ENCODE measurements at places on chromosomes 16 and 17.

GRCh38 chr16:11355862-11356261, 10.6 kb downstream of the RMI2 start:
- no peak for DNase-seq

- no peak for DNase-seq
Measured at GRCh38 chr16:67822511-67822910, 15.8 kb downstream of the TSNAXIP1 start.

- no peak for DNase-seq
Measured at GRCh38 chr16:81440888-81441761, 3.5 kb upstream of the CMIP start.

DNA sequence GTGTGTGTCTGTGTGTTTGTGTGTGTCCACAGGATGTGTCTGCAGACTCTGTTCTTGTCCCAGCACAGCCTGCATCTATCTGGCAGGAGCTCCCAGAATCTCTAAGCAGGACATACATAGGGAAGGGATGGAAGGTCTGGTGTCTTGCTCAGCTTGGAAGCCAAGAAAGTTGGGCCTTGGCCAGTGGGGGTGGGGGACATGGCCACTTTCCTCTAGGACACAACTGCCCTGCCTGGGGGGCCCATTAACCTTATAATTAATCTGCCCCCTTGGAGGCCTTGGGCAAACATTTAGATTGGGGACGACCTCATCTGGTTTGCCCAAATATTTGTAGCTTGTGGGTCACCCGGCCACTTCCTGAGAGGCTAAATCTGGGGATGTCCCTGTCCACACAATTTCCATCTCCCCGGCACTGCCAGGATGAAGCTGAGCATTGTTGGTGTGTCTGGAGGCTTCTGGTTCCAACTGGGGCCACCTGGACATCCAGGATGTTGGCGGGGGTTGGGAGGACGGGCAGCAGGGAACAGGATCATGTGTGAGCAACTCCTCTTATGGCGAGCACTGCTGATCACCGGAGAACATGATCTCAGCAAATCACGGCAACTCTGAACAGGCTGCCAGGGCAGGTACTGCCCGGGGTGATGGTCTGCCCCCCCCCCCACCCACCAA, 17.2 kb upstream of the FOXF1 start:
- no peak for DNase-seq

- no peak for DNase-seq
Measured at GRCh38 chr16:11658896-11659708, 9.2 kb upstream of the SNN start.

DNA sequence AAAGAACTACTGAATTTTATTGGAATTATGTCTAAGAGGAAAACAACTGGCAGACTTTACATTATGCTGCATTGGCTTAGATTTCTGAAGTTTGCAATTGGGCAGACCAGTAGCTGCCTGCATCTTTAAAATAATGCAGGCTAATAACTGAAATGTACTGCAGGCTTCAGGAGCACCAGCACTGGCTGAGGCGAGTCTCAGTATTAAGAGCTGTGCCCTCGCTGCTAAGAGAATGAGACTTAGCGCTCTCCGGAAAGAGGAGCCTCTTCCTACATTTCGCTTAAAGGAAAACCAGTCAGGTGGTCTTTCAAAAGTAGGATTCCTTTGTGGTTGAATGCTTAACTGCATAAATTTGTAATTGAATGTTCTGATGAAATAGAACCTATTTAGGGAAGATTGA, 885 bp downstream of the CNTNAP4 start:
- no peak for DNase-seq

DNA sequence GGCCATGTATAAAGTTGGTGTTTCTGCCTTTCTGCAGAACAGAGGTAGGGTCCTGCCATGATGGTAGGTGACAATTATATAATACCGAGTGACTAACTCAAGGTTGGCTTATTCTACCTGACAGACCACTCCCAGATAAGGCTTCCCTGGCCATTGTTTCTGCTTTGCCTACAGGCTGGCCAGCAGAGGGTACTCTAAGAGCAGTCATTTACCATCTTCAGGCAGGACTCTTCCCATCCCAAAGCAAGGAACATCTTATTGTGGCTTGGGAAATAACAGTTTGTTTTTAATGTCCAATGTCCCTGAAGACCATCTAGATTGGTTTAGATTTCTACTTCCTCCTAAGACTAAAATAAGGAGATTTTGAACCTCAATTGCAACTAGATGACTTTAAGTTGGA, 74.1 kb downstream of the SNX11 start:
- no peak for DNase-seq

DNA sequence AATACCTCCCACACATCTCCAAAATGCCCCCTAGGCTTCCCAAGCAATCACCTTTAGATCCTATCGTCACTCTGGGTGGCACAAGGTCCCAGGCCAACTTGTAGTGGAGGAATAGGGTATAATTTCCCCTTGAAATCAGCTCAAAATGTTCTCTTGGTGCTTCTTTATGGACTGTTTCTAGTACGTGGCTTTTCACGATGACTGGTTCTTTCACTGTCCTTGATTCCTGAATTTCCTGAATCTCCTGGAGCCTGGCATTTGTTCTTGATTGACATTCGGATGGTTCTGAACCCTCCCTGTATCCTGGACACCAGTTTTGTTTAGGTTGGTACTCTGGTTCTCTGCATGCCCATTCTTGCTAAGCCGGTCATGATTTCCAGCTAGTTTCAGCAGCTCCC, 6.9 kb upstream of the VPS53 start:
- DNase-seq, result no peak

GRCh38 chr16:87404764-87405625, 12.9 kb downstream of the MAP1LC3B start:
- DNase-seq, result no peak

GRCh38 chr16:79950932-79951719, 350.6 kb upstream of the MAF start:
- no peak for DNase-seq

DNA sequence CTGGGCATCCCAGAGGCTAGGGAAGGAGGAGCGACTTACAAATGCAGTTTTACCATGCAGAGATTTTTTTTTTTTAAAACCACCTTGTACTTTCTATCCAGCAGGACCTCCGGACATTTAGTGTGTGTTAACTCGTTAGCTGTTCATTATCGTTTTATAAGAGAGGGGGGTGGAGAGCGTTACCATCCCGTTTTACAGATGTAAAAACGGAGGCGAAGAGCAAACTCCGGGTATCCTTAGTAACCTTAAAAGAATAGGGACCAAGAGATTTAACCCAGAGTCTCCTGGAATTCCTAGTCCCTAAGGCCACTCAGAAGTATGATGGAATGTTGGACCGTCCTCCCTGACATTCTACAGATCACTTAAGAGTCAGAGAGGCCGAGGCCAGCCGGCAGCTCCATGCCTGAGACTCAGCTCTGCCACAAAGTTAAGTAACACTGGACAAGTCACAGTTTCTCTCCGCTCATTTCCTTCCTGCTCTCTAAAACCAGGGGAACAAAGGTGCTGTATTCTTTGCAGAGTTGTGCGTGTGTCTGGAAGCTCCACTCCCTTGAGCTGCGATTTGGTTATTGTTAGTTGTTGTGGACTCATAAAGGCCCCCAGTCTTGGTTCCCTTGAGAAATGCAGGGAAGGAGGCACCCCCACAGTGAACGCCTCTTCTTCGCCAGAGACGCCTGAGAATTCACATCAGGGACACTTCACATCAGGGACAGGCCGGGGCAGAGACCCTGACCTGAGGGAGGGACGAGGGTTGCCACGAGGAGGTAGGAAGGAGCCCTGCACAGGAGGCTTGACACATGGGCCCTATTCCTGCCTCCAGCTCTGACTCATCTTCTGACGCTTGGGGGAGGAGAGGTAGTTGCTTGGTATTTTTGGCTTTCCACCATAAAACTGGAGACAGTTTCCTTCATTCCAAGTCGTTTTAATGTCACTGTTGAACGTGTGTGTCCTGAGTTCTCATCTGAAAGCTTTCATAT, 1.2 kb downstream of the DUSP14 start:
- peak; percentile 82 for DNase-seq

GRCh38 chr17:45218895-45219661, 2.6 kb upstream of the FMNL1 start:
- peak; percentile 91 for DNase-seq

- DNase-seq, result peak; percentile 87
Measured at GRCh38 chr16:24993722-24994686, 21.2 kb downstream of the ARHGAP17 start.

GRCh38 chr17:58308173-58308984, 20.2 kb downstream of the TSPOAP1 start:
- DNase-seq, result no peak

DNA sequence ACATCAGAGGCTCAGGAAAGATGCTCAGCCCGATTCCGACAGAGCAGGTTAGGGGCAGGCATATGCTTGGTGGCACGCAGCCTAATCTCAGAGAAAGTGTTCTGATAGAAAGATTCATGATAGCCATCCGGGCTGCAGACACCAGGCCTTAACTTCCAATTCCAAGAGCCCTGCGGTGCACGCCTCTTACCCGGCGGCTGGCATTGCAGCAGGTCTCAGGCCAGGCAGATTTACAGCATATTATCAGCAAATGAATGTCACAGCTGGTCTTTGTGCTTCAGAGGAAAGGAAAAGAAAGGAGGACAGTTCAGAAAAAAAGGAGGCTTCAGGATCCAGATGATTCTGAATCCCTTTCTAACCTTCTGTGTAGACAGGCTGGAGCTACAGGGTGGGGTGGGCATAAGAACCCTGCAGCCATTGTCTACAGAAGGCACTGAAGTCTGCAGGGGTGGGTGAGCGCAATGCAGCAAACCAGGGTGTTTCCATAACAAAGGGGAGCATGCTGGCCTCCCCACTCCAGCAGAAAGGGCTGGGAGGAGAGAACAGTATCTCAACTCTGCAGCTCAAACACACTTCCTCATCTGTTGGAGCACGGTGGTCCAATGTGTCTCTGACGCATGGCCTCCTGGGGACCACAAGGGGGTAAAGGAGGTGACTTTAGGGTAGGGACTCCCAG, 277.4 kb upstream of the XYLT1 start:
- no peak for DNase-seq

- DNase-seq, result no peak
Measured at GRCh38 chr16:6266703-6267102, 1065.9 kb upstream of the RBFOX1 start.

DNA sequence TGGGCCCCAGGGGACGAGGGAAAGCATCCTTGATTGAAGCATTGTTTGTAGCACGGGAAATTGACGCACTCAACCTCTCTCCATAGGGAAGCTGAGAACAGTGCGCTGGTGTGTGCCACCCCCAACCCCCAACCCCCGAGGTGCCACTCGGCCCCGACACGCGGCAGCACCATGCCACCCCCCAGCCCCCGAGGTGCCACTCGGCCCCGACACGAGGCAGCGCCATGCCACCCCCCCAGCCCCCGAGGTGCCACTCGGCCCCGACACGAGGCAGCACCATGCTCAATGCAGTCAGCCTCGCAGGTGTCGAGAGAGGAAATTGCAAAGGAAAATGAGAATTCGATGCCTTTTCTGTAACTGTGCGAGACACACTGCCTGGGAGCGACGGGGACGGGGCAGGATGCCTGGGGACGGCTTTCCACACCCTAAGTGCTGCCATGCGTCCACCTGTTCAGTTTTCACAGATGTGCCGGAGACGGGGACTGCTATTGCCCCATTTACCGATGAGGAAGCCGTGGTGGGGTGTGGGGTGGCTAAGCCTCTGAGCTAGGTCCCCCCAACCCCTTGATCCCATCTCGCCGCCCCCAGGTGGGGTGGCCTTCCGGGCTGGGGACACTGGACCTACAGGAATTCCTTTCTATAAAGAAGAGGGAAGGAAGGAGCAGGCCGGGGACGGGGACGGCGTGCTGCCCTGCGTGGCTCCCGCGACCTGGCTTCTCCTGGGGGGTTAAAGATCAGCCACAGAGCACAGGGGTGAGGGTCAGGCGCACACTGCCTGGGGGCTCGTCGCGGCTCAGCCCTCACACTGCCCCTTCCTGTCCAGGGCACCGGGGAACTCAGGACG, 9.8 kb downstream of the CBFA2T3 start:
- DNase-seq, result no peak

- DNase-seq, result no peak
Measured at GRCh38 chr16:54651440-54652195, 279.0 kb upstream of the IRX5 start.

- peak; percentile 65 for DNase-seq
Measured at GRCh38 chr17:31074772-31075555, 19.8 kb upstream of the NF1 start.

- DNase-seq, result no peak
Measured at GRCh38 chr16:83911290-83911689, 12.4 kb downstream of the MLYCD start.

- DNase-seq, result no peak
Measured at GRCh38 chr16:67664258-67664657, 2.3 kb downstream of the ENKD1 start.

- DNase-seq, result no peak
Measured at GRCh38 chr17:51540151-51540550, 279.8 kb downstream of the UTP18 start.

GRCh38 chr16:11725457-11725856, 17.2 kb downstream of the TXNDC11 start:
- DNase-seq, result no peak
